Stimulated activated CD8-positive, alpha-beta memory T cell treated with anti-CD3 and anti-CD28 coated beads, Interleukin-15, amount 100 ng/mL, for 4 hours (primary cell): ENCODE measurements at places on chromosomes 7 and 10.

DNA sequence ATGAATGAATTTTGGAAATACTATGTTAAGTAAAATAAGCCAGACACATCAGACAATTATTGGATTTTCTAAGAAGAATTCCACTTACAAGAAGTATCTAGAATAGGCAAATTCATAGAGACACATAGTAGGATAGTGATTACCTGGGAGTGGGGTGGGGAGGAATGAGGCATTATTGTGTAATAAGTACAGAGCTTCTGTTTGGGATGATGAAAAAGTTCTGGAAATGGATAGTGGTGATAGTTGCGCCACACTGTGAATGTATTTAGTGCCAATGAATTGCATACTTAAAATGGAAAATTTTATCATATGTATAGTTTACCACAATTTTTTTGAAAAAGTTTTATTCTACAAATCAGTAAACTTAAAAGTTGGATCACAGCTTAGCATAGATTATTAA, 297.2 kb upstream of the KAT6B start:
- DNase-seq, result no peak

GRCh38 chr10:1362589-1363445, 306.6 kb downstream of the WDR37 start:
- DNase-seq, result no peak

- DNase-seq, result no peak
Measured at GRCh38 chr10:51397695-51398094, 301.7 kb downstream of the CSTF2T start.

DNA sequence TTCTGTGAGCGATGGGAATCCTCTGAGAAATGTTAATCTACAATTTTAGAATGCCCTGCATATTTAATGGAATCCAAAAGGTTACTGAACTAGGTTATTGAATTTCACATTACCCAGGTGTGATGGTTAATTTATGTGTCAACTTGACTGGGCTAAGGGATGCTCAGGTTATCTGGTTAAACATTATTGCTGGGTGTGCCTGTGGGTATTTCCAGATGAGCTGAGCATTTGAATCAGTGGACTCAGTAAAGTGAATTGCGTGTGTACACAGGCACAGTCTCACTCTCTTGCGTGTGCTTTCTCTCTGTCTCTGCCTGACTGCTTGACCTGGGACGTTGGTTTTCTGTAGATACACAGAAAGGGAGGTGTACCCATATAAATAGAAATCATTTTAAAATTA, 21.7 kb downstream of the RNF32 start:
- DNase-seq, result no peak

DNA sequence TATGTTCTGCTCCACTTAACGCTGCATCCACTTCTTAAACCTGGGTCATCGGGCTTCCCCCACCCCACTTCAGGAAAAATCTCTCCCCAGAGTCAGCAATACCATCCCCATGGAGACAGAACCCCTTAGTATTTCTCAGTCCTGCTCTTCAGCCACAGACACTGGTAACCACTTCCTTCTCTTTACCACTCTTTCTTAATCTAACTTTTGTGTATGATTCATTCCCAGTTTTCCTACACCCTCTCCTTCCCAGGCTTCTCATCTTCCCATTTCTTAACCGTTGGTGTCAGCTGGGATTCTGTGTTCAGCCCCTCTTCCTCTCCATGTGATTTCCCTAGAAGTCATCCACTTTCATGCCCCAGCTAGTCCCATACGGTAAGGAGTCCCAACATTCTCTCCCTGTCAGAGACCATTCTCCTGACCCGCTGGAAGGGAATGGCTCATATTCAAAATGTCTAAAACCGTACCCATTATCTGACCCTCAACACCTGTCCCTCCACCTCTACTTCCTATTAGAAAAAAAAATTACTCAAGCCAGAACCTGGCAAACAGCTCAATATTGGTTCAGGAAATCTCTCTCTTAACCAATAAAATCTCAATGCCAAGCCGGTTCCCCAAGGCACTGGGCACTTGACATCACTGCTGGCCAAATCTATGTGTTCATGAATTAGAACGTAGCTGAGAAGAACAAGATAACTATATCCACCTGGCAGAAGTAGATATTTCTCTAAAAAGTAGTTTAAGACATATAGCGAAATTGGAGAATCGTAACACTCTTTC, 89.4 kb downstream of the DGKI start:
- DNase-seq, result no peak

DNA sequence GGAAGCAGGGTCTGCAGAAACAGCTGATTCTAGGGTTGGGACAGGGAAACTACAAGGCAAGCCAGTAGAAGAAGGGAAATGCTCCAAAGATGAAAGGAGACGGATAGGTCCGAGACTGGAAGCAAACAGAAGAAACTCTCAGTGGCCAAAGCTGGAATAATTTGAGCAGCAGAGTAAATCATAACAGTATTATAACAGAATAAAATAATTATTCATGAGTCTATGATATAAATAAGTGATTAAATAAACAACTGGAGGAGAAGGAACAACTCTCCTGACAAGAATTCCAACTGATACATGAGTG, 27.6 kb downstream of the EZH2 start:
- DNase-seq, result no peak

GRCh38 chr10:121313119-121313875, 284.9 kb downstream of the FGFR2 start:
- DNase-seq, result no peak

DNA sequence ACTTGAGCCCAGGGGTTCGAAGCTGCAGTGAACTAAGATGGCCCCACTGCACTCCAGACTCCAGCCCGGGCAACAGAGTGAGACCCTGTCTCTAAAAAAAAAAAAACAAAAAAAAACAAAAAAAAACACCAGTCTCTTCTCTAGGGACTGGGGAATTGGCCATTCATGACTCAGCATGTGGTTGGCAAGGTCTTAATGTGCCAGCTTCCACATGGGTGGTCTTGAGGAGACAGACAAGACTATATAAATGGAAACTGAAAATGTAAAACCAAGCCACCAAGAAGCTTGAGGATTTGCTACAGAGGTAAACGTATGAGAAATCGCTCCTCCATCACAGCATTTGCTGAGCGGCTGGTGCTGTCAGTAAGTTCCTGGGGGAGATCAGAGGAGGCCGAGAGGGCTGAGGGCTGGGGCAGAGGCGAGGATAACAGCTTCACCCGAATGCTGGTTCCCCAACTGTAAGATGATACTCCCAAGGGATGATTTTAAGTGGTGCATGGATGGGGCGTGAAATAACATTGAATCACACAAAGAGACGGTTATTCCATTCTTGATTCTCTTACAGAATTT, 128.7 kb downstream of the C10orf105 start:
- no peak for DNase-seq

DNA sequence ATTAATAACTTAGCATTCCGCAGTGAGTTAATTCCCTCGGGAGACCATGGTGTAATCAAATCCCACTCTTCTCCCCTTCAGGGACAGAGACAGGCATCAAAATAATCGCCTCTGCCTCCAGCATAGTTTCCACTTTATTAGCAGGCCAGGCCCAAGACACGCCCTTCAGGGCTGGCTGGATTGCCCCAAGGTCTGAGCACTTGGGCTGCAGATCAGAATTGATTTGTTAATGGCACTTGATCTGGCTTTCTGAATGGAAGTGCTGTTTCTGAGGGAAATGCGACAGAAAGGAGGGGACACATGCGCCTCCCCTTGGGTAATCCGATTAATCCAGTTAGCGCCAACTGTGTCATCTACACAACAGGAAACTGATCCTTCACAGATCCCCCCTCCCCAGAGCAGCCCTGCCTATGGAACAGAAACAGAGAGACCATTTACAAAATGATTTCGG, 15.6 kb downstream of the CHAT start:
- no peak for DNase-seq

DNA sequence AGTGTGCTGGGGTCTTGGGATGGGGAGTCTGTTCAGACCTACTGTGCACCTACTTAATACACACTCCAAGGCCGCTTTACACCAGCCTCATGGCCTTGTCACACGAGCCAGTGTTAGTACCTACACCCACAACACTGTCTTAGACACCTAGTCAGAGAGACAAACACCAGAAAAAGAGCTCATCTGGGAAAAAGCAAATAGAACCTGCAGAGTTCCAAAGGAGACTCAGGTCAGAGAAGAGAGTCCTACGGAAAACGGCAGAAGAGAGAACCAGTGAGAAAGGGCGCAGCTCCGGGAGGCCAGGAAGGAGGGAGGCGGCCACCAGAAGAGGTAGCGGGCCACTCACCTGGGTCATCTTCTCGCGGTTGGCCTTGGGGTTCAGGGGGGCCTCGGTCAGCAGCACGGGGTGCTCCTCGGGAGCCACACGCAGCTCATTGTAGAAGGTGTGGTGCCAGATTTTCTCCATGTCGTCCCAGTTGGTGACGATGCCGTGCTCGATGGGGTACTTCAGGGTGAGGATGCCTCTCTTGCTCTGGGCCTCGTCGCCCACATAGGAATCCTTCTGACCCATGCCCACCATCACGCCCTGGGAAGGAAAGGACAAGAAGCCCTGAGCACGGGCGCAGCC, 105.3 kb upstream of the TNRC18 start:
- no peak for DNase-seq

DNA sequence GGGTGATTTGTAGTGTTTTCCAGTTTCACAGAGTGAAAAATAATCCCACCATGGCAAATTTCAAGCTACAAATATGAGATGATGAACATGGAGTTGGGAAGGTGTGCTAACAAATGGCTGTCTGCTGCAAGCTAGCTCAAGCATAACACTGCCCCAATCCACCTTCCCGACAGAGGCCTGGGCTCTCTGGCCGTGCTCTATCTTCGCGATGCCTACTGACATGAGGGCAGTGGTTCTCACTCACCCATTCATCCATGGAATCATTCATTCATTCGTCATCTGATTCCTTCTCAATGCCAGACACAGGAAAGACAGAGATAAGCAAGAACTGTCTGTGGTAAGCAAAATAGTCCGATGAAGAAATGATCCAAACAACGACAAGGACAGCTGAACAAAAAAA, 65.4 kb downstream of the ZNF467 start:
- DNase-seq, result no peak

- no peak for DNase-seq
Measured at GRCh38 chr7:209906-210305, 17.5 kb downstream of the FAM20C start.

DNA sequence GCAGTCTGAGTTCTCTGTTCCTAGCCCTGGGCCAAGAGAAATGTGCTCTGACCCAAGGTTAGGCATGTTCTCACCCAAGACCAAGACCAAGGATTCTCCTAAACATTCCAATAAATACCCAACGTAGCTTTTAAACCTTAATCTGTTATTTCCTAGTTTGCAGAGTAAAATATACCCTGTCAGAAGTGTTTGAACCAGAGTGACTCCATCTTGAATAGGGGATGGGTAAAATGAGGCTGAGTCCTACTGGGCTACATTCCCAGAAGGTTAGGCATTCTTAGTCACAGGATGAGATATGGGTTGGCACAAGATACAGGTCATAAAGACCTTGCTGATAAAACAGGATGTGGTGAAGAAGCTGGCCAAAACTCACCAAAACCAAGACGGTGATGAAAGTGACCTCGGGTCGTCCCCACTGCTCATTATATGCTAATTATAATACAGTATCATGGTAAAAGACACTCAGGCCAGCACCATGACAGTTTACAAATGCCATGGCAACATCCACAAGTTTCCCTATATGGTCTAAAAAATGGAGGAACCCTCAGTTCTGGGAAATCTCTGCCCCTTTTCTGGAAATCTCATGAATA, 27.7 kb downstream of the PLXNA4 start:
- no peak for DNase-seq

DNA sequence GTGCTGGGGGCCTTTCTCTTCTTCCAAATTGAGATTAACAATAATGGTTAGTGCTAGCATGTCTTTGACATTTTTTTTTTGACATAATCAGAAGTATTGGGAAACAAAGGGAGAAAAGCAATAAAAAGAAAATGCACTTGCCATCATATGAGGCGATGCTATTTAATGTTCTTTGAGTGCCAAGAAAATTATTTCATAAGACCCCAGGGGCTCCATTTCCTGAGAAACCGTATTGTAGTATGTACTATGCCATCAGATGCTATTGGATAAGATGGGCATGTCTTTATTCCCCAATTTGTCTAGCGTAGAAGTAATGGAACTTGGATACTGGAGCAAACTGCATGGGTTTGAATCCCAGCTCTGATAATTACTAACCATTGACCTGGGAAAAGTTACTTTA, 408.9 kb downstream of the ADRA2A start:
- DNase-seq, result no peak

DNA sequence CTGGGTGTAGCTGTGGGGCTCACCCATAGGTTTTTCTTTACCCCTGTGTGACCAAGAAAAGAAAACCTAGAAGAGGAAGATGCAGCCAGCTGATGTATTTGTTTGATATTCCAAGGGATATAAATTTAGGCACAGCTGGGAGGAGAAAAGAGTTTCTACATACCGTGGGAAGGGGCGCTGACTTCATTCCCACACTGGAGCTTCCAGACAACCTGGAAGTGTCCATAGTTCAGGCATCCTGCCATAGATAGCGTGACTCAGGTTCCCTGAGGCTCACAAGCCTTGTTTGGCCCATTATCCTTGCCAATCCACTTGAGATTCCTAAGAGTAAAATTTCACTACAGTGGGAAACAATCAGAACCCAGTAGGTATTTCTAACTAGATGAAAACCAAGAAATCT, 371.7 kb upstream of the NRP1 start:
- no peak for DNase-seq

DNA sequence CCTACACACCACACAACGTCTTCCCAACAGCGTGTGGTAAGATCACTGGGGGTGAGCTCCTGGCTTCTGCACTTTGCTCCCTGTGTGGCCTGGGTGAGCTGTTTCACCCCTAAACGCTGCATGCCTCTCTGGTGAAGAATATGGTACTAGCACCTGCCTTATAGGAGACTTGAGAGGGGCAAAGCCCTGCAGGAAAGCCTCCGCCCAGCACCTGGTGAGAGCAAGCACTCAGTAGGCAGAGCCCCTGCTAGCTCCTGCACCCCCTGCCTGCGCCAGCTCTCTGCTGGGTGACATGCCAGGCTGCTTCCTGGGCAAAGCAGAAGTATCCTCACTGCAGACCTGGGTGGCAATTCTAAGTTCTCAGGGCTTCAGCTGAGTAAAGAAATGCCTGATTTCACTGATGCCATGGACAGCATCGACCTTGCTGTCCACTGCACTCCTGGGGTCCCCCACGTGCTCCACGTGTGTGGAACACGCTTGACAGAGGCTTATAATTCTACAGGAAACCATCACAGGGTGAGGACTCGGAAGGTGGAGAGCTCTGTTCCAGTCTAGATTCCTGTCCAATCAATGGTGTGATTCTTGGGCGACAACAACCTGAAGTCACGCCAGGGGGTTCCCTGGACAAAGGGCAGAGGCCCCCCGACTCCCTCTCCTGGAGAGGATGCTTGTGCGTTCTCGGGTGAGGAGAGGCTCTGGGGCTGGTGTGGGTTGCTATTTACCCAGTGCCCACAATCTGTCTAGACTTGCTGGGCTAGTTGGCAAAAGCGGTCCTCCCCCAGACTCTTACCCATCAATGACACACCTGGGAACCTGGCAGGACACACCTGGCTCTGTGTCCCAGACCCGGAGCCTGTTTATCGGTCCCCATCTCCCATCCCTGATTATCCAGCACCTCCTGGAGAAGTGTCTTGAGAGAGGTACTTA, 5.0 kb upstream of the CALML5 start:
- DNase-seq, result no peak

GRCh38 chr7:143958781-143959180, 4.1 kb downstream of the OR2F1 start:
- DNase-seq, result no peak

- no peak for DNase-seq
Measured at GRCh38 chr10:68175949-68176348, 56.0 kb downstream of the ATOH7 start.

GRCh38 chr7:49127359-49127913, 203.1 kb downstream of the CDC14C start:
- no peak for DNase-seq
